Stimulated activated CD4-positive, alpha-beta T cell treated with anti-CD3 and anti-CD28 coated beads, Interleukin-1b, Interleukin-23, amount 100 ng/mL, for 4 hours (primary cell): ENCODE measurements at places on chromosomes 4 and X.

DNA sequence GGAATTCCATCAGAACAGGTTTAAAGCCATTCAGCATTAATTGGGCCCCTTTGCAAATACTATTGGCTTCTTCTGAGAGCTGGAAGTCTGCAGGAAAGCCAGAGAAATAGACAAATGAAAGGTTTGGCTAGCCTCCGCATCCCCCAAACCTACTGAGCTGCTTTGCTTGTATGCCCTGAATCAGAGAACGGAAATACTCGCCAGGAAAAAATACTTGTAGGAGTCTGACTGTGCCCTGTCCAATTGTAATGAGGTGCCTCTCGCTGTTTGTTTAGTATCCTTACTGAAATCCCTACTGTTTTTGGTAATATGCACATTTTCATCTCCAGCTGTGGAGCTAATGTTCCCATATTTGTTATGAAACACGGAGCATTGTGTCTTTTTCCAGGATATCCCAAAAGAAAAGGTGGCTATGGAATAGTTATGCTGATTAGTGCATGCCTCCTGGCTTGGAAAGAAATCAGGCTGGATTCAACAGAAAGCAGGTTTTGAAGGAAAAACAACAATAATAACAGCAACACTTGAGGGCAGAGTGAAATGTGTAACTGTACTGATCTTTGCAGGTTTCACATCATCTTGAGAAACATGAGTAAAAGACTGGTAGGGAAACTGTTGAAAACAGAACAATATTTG is 50.7 kb upstream of the NLGN4X start:
- no peak for DNase-seq

GRCh38 chr4:142752202-142752786 is 93.8 kb downstream of the INPP4B start:
- no peak for DNase-seq

GRCh38 chr4:149885896-149886295 is 70.3 kb upstream of the IQCM start:
- DNase-seq, result no peak

GRCh38 chrX:135596495-135596894 is 76.0 kb downstream of the INTS6L start:
- DNase-seq, result peak; percentile 40

DNA sequence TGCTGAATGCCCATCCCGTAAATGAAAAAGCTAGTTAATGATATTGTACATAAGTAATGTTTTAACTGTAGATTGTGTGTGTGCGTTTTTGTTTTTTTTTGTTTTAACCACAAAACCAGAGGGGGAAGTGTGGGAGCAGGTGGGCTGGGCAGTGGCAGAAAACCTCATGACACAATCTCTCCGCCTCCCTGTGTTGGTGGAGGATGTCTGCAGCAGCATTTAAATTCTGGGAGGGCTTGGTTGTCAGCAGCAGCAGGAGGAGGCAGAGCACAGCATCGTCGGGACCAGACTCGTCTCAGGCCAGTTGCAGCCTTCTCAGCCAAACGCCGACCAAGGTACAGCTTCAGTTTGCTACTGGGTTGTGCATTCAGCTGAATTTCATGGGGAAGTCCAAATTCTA is at the start of gene SPP1:
TSS of gene SPP1 (plus strand) at position 249 of the 400 bp plus-strand sequence. CDS start 1,182 bp downstream, outside the sequence.
- no peak for DNase-seq

DNA sequence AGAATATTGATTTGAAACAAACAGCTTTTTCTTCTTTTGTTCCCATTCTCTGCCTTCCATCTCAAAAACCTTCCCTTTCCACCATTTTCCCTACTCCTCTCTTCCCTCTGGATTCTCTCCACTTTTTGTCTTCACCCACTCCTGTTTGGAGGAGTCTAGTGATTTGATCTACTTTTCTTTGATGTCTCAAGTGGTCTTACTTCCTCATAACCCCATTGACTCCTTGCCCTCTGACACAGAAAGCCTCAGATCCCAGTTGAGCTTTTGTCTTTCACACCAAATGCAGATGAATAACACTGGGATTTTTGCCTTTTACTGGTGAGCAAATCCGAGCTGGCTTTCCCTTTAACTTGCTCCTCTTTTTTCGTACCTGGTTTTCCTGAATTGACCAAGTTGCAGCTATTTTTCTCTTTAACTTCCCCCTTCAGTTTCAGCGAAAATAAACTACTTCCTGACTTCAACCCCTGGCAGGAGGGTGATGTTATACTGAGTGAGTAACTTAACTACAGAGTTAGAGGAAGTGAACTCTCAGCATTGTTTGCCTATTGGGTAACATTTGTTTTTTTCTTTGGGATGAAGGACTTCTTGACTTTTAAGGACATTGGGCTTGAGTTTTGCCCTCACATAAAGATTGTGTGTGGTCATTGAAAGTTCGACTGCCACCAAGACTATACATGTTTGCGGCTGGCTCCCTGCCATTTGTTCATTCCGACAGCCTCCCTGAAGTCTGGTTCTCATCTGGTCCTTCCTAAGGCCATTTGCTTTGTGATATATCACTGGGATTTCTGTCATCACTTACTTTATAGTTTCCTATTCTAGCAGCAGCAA is 392.8 kb upstream of the NR3C2 start:
- DNase-seq, result no peak

GRCh38 chrX:10197279-10198210 is 40.8 kb downstream of the CLCN4 start:
- no peak for DNase-seq

DNA sequence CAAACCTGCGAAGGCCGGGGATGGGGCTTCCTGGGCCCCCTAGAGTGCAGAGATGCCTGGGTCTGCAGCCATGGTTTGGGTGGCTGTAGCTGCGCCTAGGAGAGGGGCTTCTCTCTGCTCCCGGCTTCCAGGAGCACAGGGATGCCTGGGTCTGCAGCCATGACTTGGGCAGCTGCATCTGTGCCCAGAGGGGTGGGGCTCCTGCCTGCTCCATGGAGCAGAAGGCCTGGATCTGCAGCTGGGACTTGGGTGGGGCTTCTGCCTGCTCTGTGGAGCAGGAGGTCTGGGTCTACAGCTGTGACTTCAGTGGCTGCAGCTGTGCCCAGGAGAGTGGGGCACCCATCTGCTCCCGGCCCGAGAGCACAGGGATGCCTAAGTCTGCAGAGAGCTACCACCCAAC is 20.8 kb downstream of the SPON2 start:
- DNase-seq, result no peak

GRCh38 chrX:106612393-106612763 is 600 bp downstream of the RADX start:
- DNase-seq, result no peak

- DNase-seq, result no peak
Measured at GRCh38 chr4:7815562-7815961, 124.1 kb downstream of the AFAP1 start.

DNA sequence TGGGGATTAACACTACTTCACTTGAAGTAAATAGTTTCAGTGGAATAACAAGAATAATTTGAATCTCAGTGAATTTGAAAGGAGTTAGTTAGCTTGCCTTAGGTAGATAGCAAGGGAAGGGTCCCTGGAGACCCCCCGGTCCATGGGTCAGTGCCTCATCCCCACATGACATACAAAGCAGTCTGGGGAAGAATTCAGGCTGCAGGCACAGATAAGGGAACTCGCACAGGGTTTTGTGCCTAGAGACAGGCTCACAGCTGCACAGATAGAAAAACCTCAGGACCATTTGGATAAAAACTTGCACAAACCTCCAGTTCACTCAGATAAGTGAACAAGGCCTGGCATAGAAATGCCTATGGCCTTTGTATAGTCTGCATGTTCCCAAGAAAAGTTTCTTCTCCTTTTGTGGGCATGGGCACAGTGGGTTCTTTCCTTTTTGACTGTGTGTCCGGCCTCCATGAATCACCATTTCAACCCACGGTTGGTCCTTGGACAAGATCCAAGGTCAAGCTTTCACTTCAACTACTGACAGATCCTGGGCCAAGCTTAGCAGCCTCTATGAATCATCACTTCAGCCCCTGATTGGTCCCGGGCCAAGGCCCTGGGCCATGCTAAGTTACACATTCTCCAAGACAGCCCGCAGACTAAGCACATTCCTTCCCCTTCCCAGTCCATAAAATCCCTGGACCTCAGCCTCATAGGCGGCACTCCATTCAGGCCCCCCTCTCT is 108.3 kb upstream of the KLHL4 start:
- DNase-seq, result no peak

DNA sequence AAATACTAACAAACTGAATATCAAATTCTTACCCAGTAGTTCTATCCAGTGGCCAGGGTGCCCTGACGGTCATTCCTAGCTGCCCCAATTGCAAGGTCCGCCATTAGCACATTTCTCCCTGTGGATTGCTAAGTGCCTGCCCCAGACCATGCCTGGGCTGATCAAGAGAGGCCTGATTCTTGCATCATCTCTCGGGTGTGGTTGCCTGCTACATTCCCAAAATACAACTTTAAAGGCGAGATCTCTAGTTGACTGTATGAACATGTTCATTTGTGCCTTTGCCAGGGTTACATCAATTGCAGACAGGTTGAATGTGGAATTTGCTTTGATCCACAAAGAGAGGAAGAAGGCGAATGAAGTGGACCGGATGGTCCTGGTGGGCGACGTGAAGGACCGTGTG is 28.0 kb downstream of the PRPS2 start:
- DNase-seq, result no peak

GRCh38 chrX:139560221-139560620 is 29.7 kb downstream of the F9 start:
- no peak for DNase-seq
